ENCODE measurements at places on chromosomes 3 and 15. TPM values are rescaled to one million over a fixed set of nuclear protein-coding genes. Genes with fewer than 3 reads are reported as not detected.

DNA sequence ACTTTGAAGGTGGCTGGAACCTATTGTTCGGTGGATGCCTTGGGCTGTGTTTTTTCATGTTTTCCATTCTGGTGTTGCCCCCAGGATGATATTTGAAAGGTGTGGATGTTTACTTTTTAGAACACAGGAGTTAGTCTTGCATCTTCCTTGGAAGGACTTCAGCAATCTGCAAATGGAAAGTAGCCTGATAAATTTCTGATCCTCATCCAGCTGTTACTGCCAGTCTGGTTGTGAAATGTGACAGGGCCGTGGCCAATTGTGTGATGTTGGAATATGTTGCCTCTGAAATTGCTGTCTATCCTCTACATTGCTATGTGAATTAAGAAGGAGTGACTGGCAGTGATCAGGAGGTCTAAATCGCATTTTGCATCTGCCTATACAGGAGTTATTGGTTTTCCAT lies 382.5 kb upstream of the C2CD4B start:
- DNase-seq, result peak; percentile 68

DNA sequence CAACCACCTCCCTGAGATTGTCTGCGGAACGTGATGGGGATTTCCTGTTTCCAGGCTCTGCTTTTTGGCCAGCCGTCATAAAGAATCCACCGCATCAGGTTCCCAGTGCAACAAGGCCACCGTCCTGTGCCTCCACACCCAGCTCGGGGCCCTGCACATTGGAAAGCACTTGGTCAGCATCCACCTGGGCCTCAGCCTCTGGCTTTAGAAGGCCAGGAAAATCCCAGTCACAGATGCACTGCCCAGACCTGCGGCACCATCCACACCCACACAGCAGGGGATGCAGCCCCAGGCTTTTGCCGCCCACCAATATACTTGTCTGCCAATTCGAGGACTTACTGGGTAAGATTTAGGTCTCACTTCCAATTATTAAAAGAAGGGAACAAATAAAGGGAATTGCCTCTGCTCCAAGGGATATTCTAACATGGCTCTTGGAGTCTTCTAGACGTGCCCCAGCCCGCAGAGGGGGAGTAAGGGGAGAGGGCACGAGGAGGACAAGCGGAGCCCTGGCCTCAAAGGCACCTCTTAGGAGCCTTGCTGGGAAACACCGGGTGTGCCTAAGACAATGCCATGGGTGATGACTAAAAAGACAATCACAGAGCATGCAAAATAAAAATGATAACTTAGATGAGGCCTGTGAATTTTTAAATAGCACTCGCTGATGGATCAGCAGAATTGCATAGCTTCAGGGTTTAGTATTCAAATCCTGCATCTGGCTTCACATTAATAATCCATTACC lies 169.2 kb downstream of the FOXP1 start:
- DNase-seq, result no peak

DNA sequence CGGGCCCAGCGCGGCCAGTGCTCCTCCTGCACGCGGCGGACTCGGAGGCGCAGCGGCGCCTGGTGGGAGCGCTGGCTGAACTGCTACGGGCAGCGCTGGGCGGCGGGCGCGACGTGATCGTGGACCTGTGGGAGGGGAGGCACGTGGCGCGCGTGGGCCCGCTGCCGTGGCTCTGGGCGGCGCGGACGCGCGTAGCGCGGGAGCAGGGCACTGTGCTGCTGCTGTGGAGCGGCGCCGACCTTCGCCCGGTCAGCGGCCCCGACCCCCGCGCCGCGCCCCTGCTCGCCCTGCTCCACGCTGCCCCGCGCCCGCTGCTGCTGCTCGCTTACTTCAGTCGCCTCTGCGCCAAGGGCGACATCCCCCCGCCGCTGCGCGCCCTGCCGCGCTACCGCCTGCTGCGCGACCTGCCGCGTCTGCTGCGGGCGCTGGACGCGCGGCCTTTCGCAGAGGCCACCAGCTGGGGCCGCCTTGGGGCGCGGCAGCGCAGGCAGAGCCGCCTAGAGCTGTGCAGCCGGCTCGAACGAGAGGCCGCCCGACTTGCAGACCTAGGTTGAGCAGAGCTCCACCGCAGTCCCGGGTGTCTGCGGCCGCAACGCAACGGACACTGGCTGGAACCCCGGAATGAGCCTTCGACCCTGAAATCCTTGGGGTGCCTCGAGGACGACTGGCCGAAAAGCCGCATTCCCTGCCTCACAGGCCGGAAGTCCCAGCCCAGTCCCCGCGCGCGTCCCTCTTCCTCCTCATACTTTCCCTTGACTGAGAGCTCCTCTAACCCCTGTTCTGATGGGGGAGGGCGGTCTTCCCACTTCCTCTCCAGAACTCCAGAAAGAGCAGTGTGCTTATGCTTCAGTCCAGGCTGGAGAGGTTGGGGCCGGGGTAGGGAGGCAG lies 1.4 kb upstream of the IL17RC start:
- DNase-seq, result peak; percentile 65

Gene EPHB3
- 4.2 TPM for total RNA-seq

DNA sequence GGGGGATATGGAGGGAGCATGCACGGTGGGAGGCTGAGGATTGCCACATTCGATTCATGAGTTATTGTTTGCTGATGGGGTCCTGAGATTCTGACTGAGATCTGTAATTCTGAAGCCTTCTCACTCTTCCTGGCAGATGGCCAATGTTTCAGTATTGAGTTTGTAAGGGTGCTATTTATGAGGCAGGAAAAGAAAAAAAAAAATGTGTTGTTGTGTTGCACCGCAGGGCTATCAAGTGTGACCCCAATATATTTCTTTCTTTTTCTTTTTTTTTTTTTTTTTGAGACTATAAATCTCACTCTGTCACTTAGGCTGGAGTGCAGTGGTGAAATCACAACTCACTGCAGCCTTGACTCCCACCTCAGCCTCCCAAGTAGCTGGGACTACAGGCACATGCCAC lies 3.2 kb upstream of the SENP2 start:
- DNase-seq, result no peak

Gene SEMA3G
- not detected for total RNA-seq

DNA sequence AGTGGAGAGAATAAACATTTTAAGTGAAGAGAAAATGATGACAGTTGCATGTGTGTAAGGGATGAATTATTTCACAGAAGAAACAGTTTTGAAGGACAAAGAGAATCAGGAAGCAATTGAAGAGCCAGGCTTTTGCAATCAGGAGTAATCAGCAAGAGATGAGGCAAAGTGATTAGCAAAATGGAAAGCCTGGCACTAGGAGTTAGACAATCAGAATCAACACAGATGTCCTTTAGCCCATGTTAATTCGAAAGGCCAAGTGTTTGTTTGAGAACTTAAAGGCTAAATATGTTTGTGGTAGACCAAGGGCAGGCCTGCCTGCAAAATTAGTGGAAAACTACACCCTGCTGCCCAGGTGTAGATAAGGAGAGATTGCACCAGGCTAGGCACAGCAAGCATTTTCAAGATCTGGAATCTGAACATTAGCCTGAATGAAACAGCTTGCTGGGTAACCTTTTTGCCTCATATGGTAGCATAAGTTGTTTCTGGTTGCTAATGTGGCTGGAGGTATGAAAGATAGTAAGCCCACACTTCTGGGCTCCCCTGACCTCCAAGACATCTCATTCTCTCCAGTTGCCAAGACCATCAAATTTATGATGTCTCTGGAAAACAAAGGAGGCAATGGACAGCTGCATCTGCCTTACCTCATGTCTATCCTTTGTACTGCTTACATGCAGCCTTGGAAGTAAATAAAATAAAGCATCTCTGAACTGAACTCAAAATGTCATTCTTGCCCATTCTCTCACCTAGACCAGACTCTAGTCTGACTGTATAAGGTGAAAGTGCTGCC lies 22.0 kb upstream of the LEKR1 start:
- peak; percentile 67 for DNase-seq

- DNase-seq, result no peak
These were observed 159.3 kb upstream of the TLE3 start for GRCh38 chr15:70257047-70257446.

GRCh38 chr15:85950101-85950500 lies 129.6 kb upstream of the AGBL1 start:
- no peak for DNase-seq

- DNase-seq, result peak; percentile 1
These were observed 266.1 kb downstream of the ADAMTSL3 start for GRCh38 chr15:83919978-83920510.
